ENCODE measurements at places on chromosomes 2 and 18. TPM values are rescaled to one million over a fixed set of nuclear protein-coding genes. Genes with fewer than 3 reads are reported as not detected.

DNA sequence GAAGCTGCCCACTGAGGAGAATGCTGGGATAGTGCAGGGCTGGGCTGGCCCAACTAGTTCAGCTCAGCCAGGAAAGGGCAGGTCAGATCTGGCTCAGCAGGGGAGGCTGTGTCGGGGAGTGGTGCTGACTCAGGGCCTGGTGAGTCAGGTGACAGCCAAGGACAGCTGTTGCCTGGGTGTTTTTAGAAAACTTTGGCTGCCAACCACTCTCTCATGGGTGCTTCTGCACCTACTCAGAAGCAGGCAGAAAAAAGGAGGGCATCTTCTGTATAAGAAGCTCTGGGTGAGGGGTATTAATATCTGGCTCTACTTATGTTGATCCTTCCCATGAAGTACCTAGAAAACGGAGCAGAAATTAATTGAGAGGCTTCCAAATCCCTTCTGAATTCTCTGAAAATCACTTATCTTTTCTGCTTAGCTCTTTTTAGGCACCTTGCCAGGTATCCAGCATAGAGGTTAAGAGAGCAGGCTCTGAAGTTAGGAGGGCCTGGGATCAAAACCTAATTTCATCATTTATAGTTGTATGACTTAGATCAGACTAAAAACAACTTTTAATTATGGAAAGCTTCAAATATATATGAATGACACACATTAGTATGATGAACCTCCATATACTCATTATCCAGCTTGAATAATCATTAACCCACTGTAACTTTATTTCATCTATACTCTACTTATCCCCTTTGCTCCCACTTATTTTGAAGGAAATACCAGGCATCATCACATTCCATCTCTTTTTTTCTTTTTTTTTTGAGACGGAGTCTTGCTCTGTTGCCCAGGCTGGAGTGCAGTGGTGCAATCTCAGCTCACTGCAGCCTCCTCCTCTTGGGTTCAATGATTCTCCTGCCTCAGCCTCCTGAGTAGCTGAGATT lies 15.5 kb upstream of the RAB10 start:
- DNase-seq, result peak; percentile 48

SDC1 gene
- total RNA-seq, result 47.5 TPM

GRCh38 chr2:108621687-108622681 lies 87.7 kb downstream of the LIMS1 start:
- no peak for DNase-seq

DCDC2C gene
- total RNA-seq, result not detected

MOCOS gene
- 15.4 TPM for total RNA-seq

WNT6 gene
- total RNA-seq, result not detected

SP140 gene
- total RNA-seq, result 0.79 TPM

DNA sequence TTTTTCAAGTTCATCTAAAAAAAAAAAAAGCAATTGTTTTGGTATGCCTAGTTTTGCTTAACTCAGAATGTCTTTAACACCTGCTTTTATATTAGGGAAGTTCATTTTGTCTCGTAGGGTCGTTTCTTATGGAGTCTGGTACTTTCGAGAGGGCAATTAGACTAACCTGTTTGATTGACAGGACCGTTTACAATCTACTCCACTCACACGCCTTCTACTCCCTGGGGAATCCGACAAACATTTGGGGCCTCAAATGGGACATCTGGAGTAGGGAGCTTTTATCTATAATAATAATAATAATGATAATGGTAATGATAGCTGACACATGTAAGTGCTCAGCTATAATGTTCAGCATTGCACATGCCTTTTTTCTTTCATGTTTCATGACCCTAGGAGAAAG lies 261.6 kb upstream of the RASGRP3 start:
- no peak for DNase-seq

- DNase-seq, result no peak
Measured at GRCh38 chr2:54604871-54605270, 118.6 kb upstream of the EML6 start.

DNA sequence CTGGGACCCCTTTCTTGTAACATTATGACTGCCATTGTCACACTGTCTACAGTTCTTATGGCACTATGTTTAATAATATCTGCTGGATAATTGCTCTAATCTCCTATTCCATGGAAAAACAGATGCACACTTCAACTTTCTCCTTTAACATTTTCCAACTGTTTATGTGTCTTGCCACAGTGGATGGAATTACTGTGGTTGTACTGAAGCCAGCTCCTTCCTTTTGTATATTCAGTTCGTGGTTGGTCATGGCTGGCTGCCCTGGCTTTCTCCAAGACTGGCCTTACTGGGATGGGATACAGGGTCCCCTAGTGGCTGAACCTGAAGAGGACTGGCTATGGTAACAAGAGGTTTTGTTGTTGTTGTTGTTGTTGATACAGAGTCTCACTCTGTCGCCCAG lies 113.9 kb downstream of the SS18 start:
- DNase-seq, result no peak

DNA sequence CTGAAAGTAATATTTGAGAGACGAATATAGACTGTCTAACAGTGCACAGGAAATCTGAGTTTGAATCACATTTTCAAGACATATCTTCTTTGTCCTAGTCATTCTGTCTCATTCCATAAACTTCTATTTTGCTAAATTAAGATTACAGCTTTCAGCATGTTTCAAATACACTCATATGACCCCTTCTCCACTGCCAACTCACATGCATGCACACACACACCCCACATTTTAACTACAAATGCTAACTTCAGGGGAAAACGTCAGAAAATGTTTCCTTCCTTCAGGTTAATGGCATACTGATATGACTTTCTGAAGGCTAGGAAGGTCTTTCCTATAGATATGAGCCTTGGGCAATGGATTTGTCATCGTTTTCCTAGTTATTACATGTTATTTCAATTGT lies 373.7 kb downstream of the RBM43 start:
- DNase-seq, result no peak

DNA sequence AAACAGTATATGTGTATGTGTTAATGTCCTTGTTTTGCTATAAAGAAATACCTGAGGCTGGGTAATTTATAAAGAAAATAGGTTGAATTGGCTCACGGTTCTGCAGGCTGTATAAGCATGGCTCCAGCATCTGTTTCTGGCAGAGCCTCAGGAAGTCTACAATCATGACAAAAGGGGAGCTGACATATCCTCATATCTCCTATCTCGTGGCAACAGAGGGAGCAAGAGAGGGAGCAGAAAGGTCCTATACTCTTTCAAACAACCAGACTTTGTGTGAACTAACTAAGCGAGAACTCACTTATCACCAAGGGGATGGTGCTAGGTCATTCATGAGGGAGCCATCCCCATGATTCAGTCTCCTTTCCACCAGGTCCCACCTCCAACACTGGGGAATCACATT lies 13.0 kb downstream of the CALCRL start:
- no peak for DNase-seq

CCDC74A gene
- 0.15 TPM for total RNA-seq

HOXD8 gene
- not detected for total RNA-seq

- DNase-seq, result no peak
Measured at GRCh38 chr2:16026816-16027501, 86.6 kb downstream of the MYCN start.

GRCh38 chr2:28993206-28993960 lies 12.3 kb downstream of the TOGARAM2 start:
- DNase-seq, result no peak

DNA sequence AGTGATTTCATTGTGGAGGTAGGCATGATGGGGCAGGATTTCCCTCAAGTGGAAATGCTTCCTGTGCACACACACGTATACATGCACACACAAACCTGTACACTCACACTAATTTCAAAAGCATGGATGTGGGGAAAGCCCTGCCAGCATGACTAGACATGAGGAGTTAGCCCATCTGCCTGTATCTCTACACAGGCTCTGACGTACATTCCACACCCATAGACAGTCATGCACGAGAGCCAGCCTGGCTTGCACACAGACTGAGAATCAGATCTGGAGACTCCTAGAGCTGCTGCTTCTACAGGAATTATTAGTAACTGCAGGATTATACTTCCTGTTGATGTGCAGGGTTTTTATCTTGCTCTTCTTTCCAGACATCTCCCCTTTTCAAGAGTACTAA lies 27.3 kb upstream of the NFU1 start:
- no peak for DNase-seq

DNA sequence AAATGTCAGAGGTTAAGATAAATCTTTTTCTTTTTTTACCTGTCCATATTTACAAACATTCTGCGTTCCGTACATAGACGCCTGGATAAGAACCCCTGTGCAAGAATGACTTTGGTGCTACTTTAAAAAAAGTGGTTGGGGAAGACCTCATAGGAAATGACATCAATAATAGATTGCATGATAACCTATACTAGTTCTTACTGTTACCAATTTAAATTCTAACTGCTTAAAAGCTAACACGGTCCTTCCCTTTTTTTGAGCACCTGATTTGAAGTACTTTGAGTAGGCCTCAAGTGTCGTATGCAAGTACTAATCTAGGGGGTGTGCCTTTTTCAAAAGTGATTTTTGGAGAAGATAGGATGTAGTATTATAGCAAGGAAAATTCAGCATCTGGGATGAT lies 2.1 kb downstream of the SLC39A10 start:
- no peak for DNase-seq

- DNase-seq, result no peak
Measured at GRCh38 chr2:219056896-219057708, 3.6 kb downstream of the IHH start.

GRCh38 chr2:120428748-120429147 lies 82.8 kb downstream of the INHBB start:
- no peak for DNase-seq

DNA sequence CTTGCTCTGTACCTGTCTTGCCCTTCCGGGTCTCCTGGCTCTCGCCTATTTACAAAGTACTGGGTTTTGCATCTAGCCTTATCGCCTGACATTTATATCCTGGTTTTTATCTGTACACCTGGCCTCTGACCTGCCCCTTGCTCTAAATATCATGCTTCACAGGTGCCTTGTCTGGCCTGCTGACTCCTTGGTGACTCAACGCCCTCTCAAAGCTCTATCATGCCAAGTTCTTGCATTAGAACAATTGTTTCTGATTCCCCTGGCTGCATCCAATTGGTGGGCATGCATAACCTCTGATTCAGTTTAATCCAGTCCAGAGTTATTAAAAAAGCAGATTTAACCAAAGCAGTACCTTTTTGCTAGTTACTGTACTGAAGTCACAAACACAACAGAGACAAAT lies 113.9 kb upstream of the CCDC68 start:
- no peak for DNase-seq

DNA sequence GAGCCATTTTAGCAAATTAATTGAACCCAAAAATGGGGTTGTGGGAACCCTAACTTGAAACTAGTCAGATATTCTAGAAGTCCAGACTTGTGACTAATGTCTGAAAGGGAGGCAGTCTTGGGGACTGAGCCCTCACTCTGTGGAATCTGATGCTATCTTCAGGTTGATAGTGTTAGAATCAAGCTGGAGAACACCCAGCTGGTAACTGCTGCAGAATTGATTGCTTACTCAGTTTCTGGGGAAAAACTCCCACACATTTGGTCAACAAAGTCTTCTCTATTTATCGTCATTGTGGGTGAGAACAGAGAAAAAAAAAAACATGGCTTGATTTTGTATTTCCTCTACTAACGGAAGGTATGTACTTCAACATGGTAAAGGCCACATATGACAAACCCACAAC lies 1925.8 kb upstream of the CELF4 start:
- no peak for DNase-seq

DNA sequence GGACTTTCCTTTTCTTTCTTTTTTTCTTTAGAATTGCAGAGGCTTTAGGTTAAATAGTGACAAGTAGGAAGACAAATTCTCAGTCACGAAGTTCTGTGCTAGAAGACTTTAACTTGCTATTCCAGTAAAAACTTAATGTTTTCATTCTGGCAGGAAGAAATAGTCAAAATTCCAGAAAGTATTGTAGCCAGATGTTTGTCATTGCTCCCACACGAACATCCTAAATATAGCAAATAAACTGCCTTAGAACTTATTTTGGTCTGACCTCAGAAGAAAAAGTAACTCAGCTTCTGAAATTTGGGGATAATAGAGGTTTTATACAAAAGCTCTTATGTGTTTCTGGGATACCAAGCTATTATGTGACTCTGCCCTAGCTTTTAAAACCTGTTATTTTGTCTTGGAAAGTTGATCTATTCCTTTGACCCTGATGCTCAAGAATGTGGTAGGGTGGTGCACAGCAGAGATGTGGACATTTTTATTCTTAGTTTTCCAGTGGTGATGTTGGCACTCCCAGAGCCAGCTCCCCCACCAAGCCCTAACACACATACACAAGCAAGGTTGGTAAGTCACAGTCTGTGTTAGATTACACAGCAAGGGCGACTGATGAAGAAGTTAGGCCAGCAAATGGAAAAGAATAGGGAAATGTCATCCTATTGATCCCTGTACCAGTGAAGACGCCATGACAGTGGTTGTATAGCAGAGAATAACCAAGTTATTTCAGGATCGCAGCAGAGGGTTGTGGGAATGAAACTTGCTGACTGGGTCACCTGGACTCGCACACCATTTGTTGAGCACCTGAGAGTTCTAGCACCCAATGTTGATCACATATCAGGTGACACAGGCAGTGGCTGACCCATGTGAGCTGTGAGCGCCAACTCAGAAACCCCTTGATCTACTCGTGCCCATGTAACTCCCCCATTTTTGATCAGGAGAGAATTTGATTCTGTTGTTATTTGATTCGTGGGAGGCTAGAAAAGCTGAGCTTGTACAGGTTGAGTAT lies 23.7 kb downstream of the FARP2 start:
- no peak for DNase-seq

IGFBP2 gene
- total RNA-seq, result 0.45 TPM

DNA sequence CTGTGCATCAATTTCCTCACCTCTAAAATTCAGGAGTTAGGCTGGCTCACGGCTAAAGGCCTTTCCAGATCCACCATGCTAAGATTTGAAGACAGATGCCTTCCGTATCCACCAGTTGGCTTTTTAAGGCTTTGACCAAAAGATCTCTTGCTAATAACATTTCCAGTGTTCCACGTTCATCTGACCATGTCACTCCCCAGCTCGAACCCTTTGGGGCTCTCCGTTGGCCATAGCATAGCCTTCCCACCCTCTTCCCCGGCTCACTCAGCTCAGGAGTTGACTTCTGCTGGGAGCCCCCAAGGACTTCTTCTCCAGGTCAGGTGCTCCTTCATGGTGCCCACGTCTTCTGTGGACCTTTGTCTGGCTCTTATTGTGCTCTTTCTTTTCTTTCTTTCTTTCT lies 53.3 kb downstream of the MYCN start:
- no peak for DNase-seq

MC2R gene
- total RNA-seq, result not detected

GRCh38 chr2:58006256-58006951 lies 40.2 kb upstream of the VRK2 start:
- no peak for DNase-seq
